Activated T-cell treated with anti-CD3 and anti-CD28 coated beads, Interleukin-2, amount 50 U/mL, for 48 hours (primary cell): ENCODE measurements at places on chromosomes 7 and 10.

- no peak for DNase-seq
Observed at GRCh38 chr7:132154695-132155471, 421.4 kb downstream of the PLXNA4 start.

DNA sequence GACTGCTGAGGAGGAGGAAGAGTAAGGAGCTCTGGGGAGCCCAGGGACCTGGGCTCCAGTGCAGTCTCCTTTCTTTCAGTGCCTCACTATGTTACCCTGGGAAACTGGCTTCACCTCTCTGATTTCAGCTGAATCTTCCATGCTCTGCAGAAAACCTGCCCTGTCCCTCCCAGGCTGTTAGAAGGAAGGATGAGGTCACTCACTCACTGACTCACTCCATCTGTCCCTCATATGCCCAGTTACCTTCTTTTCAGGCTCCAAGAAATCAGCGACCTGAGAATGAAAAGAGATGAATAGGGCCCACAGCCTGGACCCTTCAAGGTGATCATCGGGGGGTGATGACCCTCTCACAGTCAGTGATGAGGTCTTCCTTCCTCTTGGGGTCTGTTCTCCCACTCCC lies 481 bp downstream of the SFTPA2 start:
- DNase-seq = no peak

- DNase-seq = no peak
Observed at GRCh38 chr7:11203683-11204082, 230.0 kb downstream of the PHF14 start.

GRCh38 chr10:60258429-60258797 lies 131.3 kb downstream of the ANK3 start:
- no peak for DNase-seq

- no peak for DNase-seq
Observed at GRCh38 chr10:124029559-124029958, 63.8 kb downstream of the CHST15 start.

- no peak for DNase-seq
Observed at GRCh38 chr7:155860840-155861479, 48.7 kb upstream of the SHH start.

DNA sequence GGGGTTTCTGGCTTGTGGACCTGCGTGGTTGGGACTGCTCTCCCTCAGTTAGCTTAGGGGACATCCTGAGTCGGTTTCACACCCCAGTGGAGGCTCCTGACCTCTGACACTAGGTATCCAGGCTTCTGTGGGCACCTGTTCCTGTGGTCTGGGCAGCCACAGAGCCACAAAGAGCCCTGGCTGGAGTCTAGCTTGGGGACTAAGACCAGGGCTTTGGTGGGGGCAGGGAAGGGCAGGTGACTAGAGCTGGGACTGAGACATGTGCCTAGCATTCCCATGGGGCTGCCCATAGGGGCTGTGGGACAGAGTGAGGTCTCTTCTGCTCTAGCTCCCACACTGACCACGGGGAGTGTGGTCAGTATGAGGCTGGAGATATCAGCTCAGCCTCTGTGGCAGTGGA lies 4.0 kb upstream of the TMEM270 start:
- no peak for DNase-seq

DNA sequence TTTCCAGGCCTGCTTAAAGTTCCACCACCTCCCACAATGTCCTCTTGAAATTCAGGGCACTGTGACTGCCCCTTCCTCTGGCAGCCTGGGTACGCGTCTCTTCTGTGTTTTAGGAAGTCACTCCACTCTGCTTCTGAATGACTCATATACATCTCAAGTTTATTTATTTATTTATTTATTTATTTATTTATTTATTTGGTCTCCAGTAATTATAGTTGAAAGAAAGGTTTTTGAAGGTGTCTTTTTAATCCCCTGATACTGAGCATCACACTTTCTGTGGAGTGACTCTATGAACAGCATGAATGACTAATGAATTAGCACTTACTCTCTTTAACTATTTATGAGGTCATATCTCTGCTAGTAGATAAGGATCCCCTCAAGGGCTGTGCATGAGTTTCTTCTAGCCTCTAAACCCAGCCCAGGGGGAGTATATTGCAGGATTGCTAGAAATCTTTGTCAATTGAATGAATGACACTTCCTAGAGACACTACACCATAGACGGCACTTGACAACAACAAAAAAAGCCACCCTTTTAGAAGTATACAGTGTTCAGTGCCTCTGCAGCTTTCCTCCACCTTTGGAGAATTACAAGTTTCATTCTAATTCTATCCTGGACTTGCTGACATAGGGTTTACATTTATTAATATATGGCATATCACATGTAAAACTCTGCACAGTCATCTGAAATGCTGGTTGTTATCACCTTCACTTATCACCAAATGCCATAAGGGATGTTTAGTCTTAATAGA lies 2.1 kb downstream of the MACC1 start:
- DNase-seq = no peak

GRCh38 chr7:107185716-107186115 lies 16.9 kb downstream of the HBP1 start:
- no peak for DNase-seq

GRCh38 chr7:93367254-93367653 lies 135.1 kb downstream of the VPS50 start:
- no peak for DNase-seq

- no peak for DNase-seq
Observed at GRCh38 chr10:129850316-129850715, 113.8 kb downstream of the EBF3 start.

GRCh38 chr10:102540023-102540422 lies 36.3 kb downstream of the SUFU start:
- peak; percentile 26 for DNase-seq
